ENCODE measurements at places on chromosomes 3 and 15. TPM values are rescaled to one million over a fixed set of nuclear protein-coding genes. Genes with fewer than 3 reads are reported as not detected.

Gene SLC2A2
- not detected for total RNA-seq

Gene DUOXA1
- 6.8 TPM for total RNA-seq

Gene ZMYND10
- not detected for total RNA-seq

Gene GOLGA6A
- 0.42 TPM for total RNA-seq

Gene GRAMD2A
- total RNA-seq, result 0.85 TPM

Gene MST1R
- 3.7 TPM for total RNA-seq

Gene KLHL25
- 18.1 TPM for total RNA-seq

Gene ACTC1
- total RNA-seq, result 47.7 TPM

Gene SCN5A
- total RNA-seq, result 5.4 TPM

Gene ZNF280D
- total RNA-seq, result 50.0 TPM
